ENCODE measurements at places on chromosomes 12 and 14.

DNA sequence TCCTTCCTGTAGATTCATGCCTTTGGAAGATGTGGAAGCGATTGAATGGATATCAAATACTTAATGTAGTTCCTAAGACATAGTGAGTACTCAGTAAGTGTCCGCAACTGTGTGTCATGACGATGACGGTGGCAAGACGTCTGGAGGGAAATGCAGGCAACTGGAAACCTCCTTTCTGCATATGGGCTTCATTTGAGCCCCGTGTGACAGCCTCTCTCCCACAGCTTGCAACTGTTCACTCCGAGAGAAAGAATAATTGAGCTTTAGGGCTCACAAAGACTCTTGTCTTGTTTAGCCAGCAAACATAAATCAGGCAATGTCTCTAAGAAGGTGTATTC lies 6.9 kb downstream of the CFAP251 start:
- DNase-seq = no peak

DNA sequence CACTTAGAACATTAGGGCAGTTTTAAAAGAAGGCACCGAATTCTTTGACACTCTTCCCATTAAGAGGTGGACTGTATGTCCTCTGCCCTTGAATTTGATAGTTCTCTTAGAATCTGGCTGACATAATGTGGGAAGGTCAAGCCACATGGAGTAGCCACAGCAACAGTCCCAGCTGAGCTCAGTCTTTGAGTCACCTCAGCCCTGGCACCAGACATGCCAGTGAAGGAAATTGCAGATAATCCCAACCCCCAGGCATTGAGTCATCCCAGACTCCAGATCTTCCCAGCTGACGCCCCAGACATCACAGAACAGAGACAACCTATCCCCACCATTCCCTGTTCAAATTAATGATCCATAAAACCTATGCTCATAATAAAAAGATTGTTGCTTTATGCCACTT lies 83.4 kb downstream of the GTF2A1 start:
- DNase-seq = no peak

- no peak for DNase-seq
Measured at GRCh38 chr12:127282786-127283565, 984.0 kb upstream of the TMEM132C start.

DNA sequence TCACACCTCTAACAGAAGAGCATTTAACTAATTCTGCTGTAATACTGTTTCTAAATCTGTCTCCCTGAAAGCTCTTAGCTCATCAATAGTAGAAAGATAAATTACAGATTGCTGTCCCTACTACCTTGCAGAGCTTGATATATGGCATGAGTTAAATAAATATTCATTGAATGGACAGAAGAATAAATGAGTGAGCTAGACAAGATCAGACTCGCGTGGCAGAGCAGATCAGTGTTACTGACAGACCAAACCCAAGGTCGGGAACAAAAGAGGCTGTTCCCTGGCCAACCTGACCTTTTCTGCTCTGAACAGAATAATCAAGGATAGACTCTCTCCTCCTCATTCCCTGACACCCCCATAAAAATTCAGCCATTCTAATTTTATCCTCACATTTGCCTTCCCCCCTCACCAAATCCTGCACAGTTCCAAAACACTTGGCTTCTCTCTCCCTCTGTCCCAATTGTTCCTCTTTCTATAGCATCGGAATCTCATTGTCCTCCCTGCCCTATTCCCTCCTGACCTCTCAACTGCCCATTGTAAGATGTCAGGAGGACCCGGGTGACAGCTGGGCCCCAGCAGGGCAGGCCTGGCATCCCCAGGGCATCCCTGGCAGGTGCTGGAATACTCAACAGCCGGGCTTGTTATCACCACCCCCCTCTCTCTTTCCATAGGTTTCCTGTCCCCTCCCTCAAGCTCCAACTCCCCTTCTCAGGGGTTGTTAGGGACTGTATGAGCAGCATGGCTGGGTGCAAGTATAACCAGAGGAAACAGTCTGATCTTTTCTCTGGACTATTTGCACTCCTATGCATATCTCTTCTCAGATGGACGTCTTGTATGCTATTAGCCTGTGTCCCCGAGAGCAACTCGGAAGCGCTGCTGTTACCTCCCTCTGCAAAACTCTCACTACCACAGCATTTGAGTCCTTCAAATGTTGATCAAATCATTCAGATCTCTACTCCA lies 19.9 kb downstream of the NEUROD4 start:
- DNase-seq = no peak

DNA sequence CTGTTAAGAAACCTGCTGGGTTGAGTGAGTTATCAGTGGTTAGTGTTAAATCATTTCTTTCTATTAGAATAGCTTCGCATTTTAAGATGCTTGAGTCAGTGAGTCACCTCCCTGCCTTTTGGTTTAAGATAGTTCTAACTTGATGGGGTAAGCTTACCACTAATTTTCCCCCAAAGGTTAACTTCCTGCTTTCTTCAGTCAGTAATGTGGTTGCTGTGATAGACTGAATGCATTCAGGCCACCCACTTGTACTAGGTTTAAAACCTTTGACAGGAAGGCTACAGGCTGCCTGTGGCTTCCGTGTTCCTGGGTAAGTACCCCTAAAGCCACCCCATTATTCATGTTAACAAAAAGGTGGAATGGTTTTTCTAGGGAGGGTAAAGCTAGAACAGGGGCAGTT lies 25.3 kb downstream of the CLEC2A start:
- DNase-seq = no peak

DNA sequence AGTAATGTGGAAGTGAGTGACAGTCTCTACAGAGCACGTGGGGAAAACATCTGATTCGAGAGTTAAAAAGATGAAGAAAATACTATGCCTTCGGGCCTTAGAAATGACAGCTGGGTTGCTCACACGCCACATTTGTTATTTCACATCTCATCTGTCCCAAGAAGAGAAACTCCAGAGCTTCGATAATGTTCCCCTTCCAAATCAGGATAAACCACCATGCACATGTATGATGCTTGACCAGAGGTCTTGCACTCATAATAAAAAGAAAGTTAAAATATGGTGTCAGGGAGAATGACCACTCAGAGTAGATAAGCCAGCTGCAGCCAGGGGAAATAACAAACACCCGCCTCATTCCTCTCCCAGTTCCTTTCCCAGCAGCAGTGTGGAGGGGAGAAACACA lies 34.6 kb downstream of the NIN start:
- no peak for DNase-seq

DNA sequence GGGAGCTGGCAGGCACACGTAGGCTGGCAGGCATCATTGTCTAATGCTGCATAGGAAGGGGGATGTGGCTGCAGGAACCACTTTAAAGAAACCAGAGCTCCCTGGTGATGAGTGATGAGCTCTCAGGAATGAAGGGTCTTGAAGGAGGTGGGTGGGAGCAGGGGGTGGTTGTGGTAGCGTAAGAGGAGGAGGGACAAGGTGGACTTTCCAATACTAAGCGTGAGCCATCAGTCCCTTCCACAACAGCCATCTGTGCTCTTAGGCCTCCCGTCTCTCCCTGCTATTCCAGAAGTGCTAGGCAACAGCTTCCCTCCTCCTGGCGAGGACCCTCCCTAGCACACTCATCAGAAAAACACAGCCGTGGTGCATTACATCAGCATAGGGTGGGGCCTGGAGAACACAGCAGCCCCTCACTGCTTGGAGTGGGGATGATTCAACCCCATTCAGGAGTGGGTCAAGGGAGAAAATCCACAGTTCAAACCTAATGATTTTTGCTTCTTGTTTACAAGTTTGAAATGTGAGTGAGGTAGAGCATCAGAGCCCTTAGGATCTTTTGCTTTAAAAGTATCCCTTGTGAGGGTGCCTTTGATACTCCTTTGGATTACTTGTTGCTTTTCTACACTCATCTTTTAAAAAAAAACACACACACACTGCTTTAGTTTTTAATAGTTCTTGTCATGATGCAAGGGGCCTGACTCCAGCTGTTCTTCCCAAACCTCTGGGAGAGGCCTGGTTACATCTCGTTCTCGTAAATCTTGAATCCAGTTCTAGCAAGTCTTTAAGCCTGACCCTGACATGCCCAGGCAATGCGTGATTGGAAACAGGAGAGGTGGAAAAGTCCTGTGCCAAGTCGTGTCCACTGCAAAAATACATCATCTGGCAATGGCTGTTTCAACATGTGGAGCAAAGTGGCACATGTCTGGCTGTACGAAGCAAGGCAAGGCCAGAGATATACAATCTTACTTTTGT lies 356.4 kb upstream of the DDHD1 start:
- no peak for DNase-seq

GRCh38 chr12:1536817-1537216 lies 57.6 kb downstream of the FBXL14 start:
- DNase-seq = no peak

DNA sequence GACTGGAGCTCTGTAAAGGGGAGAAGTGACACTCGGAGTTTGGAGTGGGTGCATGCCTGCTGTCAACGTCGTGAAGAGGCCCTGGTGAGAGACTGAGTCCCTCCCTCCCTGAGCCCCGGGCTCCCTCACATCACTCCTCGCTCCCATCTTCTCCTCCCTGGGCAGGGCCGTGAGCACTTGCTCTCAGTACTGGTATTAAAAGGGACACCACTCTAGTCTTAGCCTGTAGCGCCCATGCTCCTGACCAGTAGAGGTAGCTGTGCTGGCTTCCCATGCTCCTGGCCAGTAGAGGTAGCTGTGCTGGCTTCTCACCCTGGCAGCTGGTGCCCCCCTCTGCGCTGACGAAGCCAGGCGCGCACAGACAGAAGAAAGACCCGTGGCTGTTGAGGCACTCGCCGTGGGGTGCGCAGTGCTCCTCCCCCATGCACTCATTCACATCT lies 14.7 kb downstream of the ISCA2 start:
- no peak for DNase-seq

DNA sequence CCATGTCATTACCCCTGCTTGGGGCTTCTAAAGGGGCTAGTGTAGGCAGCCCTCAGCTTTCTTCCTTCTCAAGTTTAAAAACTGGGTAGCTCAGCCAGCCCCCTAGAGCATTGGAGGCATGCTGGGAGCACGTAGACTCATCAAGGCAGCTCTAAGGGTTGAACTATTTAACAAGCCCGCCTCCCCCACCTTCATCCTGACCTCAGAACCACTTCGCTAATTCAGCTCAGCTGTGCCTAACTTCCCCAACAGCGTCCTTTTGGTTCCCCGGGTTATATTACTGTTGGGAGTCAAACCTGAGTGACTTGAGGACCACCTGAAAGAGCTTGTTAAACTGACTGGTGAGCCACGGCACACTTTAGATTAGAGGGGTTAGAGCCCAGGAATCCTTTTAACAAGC lies 30.1 kb downstream of the MAX start:
- DNase-seq = peak; percentile 10

DNA sequence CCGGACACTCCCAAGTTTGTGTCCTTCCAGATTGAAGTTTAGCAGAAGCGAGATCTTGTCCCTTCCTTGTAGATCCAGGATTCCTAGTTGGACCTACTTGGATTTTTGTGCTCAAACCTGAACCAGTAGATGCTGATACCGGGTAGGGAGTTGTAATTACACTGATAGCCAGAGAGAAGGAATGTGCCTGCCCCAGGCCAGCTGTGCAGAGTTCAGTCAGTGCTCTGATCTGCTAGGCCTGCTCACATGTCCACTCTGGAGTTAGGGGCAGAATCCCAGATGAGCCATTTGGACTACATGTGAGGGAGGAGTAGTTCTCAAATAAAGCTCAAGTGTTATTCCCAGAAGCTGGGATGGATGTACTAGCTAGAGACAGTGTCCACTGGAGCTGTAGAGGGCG lies 65.7 kb downstream of the PRKCH start:
- no peak for DNase-seq

GRCh38 chr12:67909681-67910080 lies 79.6 kb upstream of the IFNG-AS1 start:
- no peak for DNase-seq

DNA sequence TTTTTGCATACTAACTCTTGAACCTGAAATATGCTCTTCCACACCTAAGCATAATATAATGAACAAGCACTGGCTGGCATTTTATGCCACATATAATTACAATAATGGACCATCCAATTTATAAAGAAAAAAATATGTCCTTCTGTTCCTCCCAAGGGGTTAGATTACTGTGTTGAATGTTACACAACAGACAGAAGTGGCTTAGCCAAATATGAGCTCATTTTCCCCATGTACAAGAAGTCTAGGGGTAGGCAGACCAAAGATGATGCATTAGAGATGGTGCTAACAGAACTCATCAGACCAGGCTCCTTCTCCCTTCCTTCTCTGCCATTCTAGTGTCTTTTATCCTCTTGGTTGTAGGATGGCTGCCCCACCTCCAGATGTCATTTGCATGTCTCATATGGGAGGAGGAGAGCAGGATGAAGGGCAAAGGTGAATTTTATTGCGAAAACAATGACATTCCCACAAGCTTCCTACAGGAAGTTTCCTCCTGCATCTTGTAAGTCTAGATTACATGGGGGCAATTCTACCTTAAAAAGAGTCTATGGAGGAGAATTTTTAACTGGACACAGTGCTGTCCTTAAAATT lies 43.9 kb upstream of the SLC2A13 start:
- DNase-seq = no peak

DNA sequence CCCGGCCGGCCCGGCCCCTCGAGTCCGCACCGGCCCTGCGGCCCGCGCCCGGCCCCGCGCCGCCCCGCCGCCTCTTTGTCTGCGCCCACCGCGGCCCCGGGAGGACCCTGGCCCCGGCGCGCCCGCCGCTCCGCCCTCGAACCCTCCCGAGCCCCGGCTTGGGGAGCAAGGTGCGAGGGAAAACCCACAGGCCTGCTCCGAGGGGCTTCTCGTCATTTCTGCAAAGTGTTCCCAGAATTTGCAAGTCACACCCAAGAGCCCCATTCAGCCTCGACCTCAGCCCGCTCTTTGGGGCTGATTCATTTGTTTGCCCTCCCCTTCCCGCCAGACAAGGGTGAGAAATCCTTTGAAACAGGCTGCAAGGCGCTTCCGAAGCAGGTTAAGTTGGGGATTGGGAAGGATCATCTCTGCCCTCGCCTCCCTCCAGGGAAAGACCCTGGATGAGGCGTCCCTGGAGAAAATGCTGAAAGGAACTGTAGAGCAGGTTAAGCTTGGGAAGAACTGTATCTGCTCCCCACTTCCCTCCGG lies 325 bp upstream of the CLIP1 start:
- no peak for DNase-seq

- no peak for DNase-seq
Measured at GRCh38 chr12:55631733-55632132, 5.0 kb upstream of the OR10P1 start.

GRCh38 chr12:106123551-106124081 lies 15.1 kb downstream of the NUAK1 start:
- DNase-seq = no peak
